ENCODE measurements at places on chromosomes 13 and 19.

DNA sequence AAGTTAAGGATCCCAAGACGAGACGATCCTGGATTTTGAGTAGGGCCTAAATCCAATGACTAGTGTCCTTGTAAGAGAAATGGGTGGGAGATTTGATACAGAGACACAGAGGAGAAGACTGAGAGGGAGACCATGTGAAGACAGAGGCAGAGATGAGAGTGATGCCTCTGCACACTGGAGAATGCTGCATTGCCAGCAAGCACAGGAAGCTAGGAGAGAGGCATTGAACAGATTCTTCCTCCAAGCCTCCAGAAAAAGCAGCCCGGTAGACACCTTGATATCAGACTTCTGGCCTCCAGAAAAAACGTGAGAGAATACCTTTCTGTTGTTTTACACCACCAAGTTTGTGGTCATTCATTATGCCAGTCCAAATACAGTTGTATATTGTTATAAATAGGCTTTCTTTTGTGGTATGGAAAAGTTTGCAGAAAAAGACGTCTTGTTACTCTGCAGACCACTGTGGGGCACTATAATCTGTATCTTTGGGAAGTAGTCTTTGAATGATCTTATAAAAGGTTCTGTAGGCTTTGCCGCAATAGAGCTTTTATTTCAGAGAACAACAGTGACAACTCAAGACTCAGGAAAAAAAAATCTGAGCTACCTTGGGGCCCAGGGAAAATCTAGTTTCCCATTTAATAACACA is 17.9 kb upstream of the RFC3 start:
- DNase-seq = no peak

DNA sequence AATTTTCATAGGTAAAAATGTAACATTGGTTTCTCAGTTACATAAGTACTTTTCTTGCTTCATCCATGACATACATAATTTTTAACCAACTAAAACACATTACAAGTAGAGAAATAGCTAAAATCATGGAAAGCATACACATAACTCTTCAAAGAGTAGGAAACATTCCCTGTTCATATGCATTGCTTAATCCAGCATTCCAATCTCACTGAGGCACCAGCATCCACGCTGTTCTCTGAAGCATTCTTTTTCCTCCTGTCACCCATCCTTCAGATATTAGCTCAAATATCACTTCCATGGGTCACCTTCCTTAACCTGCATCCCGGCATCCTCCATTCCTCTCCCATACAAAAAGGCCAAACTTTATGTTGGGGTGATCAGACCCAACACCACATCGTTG is 79.1 kb downstream of the ZNF254 start:
- DNase-seq = no peak

DNA sequence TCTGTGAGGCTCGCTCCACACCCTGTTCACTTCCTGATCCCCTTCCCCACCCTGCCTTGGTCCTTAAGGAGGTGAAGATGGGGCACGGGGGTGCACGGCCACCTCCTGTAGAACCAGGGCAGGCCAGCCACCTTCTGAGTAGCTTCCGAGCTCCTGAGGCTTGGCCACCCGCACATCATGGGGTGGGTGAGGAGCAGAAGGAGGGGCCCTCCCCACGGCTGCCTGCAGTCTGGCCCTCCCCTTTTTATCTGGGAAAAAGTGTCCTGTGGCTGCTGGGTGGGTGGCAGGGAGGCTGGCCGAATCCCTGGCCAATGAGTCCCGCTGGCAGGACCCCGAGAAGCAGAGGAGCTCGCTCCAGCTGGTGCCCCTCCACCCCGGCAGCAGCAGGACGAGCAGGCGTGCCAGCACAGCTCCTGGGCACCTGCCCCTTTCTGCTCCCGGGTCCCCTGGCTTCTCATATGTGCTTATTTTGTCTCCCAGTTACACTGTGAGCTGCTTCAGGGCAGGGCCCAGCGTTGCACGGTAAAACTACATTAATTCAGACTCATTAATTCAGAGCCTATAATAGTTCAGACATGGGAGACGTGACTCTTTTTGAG is 135.0 kb downstream of the KDM4B start:
- no peak for DNase-seq

DNA sequence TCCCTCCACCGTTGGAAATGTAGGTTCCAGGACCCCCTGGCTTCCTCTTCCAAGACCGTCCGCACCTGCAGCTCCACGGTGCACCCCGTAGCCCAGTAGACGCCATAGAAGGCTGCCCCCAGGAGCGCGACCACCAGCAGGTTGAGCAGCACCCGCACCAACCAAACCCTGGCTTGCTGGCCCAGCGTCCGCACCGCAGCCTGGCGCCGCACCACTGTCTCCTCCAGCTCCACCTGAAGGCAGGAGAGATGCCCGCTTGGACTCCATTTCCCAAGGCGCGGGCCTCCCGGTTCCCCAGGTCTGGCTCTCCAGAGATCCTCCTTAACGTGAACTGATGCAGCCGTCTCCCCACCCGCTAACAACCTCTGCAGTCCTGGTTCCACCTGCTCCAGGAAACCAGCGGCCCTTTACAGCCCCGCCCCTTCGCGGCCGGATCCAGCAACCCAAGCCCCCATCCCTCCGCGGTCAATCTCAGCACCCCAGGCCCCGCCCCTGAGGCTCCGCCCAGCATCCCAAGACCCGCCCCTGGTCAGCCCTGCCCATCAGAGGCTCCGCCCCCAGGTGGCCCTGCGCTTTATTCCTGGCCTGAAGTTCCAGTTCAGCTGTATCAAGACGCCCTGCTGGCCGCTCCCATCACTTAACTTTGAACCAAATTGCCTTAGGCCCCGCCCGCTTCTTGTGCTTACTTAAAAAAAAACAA is 5.0 kb upstream of the LENG1 start:
- DNase-seq = peak; percentile 95

GRCh38 chr19:1417681-1418495 is 10.5 kb downstream of the DAZAP1 start:
- no peak for DNase-seq

DNA sequence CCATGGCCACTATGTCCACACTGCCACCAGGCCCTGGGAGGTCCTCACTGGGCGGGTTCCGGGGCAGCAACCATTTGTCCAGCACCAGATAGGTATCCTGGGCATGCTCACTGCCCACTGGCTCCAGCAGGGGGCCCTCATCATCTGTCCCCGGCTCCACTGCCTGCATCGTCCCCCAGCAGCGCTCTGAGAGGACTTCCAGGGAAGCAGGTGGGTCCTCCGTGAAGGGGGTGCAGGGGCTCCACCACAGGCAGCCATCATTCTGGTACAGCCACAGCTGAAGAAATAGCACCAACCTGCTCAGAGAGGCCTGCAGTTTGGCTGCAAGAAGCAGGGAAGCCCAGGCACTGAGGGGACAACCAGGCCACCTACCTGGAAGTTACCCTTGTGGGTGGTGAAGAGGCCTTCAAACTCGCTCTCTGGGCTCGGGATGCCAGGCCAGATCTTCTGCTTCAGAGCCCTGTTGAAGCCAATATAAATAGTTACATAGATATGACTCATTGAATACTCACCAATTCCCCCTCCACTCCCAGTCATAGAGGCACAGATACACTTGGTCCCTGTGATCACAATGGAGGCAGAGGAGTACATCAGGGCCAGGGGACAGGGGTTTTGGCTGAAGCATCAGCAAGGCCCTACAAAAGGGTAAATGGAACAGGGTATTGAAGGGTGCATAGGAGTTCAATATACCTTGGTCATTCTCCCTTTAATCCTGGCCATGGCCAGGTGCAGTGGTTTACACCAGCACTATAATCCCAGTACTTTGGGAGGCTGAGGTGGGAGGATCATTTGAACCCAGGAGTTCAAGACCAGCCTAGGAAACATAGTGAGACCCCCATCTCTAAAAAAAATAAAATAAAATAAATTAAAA is 4.1 kb downstream of the SWSAP1 start:
- no peak for DNase-seq
